EH (cell line): ENCODE measurements at places on chromosomes 2 and 18.

- DNase-seq = no peak
Measured at GRCh38 chr18:34697891-34698290, 12.2 kb upstream of the DTNA start.

DNA sequence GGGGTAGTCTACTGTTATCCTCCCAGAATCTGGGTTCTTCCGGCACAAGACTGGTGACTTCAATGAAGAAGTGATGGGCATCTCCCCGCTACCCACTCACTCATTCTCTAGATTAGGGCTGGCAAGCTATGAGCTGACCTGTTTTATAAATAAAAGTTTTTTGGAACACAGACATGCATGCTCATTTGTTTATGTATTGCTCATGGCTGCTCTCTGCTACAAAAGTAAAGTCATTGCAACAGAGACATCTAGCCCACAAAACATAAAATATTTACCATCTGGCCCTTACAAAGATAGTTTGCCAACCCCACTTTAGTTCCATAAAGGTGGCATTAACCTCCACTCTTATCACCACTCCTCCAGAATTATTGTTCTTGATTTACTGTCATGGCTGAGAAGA lies 39.1 kb upstream of the SPATS2L start:
- DNase-seq = no peak

DNA sequence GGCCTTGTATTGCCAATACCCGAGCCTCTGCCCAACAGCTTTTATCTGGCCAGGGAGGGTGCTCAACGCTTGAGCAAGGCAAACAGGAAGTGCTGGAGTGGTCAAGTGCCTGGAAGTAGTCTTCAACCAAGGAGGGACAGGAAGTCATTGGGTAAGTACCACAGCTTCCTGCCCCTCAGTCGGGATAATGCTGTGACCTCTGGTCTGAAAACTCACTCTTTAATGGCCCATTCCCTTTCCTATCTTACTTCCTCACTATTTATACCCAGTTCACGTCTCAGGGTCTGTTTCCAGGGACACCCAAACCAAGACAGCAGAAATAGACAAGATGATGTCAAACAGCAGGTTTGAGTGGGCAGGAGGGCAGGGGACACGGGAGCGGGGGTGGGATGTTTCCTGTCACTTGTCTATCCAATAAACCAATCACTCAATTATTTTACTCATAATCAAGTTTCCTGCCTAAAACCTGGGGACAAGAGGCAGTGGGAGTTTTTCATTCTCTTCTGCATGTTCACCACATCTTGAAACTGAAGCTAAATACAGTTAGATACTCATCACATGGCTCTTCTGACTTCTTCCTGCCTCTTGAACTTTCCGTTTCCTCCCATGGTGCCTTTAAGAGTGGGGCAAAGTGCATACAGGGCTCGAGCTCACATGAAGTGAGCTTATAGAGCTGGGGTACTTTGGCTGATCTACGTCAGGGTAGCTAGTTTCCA lies 68.9 kb upstream of the CAB39 start:
- peak; percentile 13 for DNase-seq

DNA sequence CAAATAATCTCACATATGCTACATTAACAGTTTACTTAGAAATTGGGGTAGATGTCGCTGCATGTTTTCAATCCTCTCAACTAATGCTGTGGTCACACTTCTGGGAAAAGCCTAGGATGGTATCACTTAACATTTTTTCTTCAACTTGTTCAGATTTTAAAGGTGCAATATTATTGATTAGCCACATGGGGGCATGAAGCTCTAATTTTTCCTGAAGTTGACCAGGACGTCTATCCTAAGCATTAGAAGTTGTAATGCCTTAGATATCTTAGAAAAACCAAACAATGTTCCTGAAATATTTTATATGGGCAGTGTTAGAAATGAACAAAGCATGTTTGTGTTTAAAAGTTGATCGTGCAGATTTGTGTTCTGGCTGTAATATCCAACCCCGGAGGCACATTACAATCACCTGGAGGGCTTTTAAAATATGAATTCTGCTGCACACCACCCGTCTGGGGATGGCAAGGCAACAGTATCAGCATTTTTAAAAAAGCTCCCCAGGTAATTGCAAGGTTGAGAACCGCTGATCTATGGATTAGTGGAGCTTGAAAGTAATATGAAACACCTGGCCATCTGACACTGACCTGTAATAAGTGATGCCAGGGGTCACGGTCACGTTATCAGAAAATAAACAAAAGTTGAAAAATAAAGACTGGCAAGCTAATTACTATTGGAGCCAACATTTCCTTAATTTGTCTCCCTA lies 100.5 kb upstream of the LMAN1 start:
- peak; percentile 74 for DNase-seq

DNA sequence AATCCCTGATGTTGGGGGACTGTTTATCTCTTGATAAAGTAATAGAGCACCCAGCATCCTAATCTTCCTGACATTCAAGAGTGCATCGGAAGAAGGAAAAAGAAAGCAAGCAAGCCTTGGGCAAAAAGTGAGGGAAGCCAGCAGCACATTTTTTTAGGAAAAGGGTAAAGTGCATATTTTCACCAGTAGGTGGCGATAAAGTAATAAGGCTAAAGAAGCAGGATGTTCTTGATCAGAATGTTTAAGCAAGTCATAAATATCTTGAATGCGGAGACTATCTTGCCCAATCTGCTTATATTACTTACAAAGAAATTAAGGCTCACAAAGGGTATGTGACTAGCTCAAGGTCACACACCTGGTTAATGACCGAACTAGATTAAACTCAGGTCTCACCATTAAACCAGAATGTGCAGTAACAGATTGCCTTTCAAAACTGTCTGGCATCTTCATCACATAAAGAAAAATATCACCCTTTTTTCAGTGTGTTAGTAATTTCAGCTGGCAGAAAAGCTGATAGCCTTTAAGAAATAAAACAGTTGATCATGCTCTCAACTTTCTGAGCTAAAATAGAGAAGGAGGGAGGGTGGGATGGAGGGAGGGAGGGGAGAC lies 83.8 kb downstream of the VIT start:
- peak; percentile 77 for DNase-seq

DNA sequence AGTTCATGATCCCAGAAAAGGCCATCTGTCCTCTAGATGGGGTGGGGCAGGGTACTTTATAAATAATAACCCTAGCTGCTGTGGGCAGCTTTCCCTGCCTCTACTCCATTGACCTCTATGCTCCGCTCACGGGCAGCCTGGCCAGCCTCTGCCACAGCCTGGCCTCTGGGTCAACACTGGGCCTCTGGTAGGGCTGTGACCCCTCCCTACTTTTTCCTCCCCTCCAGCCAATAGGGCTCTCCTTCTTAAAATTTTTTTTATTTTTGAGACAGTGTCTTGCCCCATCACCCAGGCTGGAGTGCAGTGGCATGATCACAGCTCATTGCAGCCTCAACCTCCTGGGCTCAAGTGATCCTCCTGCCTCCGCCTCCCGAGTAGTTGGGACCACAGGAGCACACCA lies 4.1 kb upstream of the GAREM2 start:
- DNase-seq = no peak

- peak; percentile 63 for DNase-seq
Measured at GRCh38 chr2:149715005-149715592, 127.5 kb upstream of the MMADHC start.

DNA sequence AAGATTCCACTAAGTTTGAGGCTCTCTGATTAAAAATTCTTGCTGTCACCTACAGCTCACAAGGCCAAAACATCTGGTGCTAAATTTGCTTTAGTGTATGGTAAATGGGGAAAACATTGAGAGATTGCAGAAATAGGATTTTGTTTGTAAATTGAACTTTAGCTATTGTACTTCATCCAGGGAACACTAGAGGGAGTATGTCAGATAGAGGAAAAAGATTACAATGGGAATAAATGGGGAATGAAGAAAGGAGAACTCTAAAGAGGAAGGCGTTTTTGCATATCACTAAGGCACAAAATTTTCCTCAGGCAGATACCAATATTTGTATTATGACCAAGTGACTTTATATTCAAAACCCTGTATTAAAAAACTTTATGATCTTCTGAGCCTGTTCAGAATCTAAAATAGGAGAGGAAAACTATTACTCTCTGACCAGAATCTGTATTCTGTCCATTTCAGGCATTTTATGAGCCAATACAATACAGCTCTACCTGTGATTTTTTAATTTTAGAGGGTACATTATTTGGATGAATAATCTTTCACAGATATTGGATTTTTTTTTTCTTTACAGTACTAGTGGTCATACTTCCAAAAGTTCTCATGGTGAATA lies 52.3 kb upstream of the ITGB6 start:
- DNase-seq = peak; percentile 45

DNA sequence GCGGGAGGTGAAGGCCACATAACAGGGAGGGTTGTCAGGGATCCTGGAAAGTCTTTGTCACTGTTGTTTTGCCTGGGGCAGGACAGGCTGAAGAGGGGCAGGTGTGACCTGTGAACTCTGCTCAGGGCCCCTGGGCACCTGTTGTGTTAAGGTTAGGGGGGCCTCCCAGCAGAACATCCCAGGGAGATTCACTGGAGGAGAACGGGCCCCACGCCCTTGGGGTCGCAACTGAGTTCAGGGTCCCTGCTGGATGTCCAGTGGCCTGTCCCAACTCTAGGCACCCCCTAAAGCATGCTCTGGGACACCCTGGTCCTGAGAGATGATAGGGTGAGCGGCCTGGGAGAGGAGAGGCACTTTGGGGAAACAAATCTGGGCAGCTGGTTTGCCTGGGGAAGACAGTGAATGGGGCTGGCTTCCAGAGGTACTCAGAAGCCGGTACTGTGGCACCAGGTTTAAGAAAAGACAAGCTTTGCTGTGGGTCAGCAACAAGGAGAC lies 22.9 kb downstream of the GPR35 start:
- DNase-seq = no peak

DNA sequence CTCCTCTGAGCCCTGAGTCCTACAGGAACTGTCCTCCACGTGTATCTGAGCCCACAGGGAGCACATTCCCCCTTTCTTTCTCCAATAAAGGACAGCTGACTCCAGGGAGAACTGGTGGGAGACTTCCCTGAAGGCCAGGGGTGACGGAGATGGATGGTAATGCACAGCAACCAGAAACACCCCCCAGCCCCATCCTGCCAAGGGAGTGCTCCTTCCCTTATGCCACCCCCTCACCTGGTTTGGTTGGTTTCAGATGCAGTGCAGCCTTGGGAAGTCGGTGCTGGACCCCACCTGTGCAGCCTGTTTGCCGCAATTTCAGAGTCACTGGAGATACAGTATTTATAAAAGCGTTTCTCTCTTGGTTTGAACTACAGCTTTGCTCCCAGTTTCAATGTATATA lies 24.0 kb downstream of the GPR55 start:
- no peak for DNase-seq

DNA sequence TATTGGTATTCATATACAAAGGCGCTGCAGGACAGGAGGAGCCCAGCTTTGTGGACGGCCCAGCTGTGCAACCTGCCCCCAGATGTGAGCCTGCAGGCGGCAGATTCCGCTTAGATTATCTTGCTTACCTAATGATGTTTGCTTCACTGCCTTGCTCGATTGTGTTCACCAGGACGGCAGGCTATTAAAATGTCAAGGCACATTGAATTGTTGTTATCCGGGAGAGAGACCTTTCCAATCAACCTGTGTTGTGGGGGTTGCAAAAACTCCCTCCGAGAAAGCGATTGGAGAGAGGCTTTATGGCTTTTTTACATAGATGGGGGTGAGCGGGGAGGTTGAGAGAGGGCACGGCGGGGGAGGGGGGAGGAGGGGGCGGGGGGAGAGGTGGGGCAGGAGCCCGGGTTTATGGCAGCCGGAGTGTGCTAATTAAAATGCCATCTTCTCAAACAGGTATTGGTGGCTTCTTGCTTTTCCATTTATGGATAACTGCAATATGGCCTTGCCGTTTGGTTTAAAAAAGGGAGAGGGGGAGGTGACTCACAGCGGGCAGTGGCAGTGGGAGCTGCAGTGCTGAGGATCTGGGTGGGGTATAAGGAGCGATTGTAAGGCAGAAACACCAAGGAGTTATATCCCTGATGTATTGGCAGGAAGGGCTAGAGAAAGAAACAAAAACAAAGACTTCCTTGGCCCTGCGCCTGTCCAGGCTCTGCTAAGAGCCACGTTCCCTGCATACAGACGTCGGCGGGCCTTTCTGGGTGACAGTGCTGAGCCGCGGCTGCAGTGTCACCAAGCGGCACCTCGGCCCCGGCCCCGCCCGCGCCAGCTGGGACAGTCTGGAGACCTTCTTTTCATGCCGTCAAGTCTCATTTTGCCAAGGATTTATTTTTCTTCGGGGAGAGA lies 97.2 kb downstream of the INSIG2 start:
- DNase-seq = peak; percentile 58
